LoVo (cell line): ENCODE measurements at places on chromosomes 12 and 14.

DNA sequence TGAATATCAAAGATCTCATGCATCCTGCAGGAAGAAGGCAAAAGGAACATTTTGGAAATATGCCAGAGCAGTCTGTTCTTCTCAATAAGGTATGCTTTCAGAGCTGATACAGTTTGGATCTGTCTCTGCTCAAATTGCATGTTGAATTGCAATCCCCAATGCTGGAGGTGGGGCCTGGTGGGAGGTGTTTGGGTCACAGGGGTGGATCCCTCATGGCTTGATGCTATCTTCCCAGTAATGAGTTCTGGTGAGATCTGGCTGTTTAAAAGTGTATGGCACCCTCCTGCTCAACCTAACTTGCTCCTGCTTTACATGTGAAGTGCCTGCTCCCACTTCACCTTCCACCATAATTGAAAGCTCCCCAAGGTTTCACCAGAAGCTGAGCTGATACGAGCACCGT is 76.6 kb downstream of the RIN3 start:
- no peak for DNase-seq

DNA sequence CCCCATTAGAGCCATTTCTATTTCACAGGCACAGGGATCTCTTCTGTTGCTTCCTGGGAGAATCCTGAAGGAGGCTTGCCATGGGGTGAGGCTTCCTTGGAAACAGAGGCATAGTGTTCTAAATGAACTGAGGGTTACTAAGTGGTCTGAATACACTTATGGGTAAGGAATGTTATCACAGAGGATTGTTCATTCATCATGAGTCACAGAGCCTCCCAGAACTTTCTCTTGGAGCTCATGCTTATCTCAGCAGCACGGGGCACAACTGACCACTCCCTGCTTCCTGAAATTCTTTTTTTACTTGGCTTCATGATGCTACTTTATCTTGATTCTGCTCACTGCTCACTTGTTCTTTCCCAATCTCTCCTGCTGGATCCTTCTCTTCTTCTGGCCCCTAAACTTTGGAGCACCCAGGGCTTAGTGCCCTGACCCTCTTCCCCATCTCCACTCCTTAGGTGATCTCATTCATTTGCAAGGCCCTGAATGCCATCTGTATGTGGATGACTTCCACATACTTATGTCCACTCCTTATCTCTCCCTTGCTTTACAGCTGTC is 57.9 kb downstream of the ANO6 start:
- DNase-seq = peak; percentile 94

GRCh38 chr12:127925971-127926370 is 341.0 kb upstream of the TMEM132C start:
- no peak for DNase-seq

DNA sequence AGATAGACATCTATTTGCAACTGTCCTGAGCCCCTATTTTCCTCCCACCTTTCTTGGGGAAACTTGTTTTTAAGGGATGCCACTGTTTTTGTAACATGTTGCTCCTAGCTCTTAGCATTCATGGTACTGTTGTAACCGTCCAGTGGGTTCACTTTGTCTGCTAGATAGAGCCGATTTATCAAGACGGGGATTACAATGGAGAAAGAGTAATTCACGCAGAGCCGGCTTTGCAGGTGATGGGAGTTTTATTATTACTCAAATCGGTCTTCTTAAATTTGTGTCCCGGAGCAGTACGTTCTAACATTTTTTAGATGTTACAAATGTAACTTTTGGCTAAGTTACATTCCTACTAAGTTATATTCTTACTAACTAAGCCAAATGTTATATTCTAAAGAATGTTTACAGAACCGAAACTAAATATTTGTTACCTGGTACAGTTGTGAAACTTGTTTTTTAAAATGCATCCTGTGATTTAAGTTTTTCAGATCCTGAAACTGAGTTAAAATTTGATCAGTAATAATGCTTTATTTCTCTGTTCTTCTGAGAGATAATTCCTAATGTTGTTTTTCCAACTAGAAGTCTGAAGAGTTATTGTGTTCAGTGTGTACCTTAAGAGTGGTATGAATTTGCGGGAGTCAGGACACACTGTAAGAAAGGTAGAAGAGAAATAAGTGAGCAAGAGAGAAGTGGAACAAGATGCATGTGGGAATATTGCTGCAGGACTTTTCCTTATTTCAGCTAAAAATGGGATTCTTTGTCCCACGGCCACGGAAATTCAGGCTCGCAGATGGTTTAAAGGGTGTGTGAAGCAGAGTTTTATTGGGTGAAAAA is 20.6 kb upstream of the CLEC2D start:
- DNase-seq = no peak

DNA sequence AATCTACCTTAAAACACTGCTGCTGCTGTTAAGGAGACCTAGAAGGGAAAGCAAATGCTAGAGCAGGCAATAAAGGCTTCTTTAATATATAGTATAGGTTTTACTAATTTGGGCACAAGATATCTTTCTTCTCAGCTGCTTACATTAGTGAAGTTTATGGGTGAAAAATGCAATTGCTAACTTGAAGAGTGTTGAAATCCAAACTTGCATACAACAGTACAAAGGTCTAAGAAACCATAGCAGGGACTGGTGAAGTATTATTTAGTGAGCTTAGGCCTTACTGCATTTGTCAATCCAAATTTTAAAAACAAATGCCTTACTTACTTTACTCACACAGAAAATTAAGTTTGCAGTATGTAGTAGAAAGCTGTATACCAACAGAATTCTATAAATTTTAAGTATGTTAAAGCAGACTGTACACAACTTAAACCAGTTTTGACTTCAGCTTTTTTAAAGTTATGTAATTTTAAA is 1.4 kb upstream of the AP4S1 start:
- no peak for DNase-seq

DNA sequence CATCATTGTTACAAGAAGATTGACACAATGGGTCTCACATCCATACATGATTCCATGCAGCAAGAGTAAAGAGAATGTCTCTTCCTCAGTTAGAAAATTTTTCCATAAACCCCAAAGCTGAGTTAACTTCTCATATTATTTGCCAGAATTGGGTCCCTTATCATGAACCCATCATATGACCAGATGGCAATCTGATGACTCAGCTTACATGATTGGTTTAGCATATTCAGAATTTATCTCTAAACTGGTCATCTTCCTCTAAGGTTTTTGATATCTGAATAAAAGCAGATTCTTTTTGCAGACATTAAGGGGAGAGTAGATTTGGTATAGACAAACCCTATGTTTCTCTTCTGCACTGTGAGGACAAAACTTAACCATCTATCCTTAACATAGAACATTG is 174.9 kb downstream of the PIK3C2G start:
- no peak for DNase-seq

- peak; percentile 39 for DNase-seq
Observed at GRCh38 chr14:69574263-69574953, at the start of gene CCDC177. CCDC177 (minus strand) TSS chr14:69574871; CDS start chr14:69573622, 1,249 bp downstream.

DNA sequence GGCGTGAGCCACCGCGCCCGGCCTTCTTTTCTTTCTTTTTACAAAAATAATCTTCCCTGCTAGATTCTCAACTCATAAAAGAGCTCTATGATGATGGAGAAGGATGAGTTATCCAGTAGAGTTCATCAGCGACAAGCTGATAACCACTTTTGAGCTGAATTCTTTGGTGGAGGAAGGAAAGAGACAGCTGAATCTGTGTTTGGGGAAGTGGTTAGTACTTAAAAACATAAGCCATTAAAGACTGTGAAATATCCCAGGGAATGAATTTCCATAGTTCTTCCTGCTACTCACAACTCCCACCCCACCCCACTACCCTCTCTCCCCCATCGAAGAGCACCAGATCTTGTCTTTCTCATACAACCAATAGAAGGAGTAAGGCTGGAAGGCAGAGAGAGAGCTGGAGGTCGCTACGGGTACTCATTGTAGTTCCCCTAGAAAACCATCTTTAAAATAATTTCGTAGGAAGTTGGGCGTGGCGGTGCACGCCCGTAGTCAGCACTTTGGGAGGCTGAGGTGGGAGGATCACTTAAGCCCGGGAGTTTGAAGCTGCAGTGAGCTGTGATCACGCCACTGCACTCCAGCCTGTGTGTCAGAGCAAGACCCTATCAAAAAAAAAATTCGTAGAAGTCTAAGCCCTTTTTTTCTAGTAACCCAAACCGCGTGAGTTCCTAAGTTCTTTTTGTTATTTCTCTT is 647 bp upstream of the ESPL1 start:
- no peak for DNase-seq

DNA sequence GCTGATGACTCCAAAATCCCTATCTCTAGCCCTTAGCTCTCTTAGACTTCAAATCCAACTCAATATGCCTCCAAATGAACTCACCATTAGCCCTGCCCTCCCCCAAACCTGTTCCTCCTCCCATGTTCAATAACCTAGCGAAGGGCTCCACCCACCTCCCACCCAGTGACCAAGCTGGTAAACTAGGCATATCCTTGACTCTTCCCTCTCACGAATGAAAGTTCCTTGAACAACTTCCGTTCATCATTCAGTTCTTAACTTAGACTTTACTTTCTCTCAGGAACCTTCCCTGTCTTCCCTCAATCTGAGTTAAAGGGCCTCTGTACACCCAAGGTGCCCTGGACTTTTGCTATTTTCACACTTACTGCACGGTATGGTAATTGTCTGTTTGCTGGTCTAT is 1.9 kb upstream of the KLHDC1 start:
- DNase-seq = no peak

DNA sequence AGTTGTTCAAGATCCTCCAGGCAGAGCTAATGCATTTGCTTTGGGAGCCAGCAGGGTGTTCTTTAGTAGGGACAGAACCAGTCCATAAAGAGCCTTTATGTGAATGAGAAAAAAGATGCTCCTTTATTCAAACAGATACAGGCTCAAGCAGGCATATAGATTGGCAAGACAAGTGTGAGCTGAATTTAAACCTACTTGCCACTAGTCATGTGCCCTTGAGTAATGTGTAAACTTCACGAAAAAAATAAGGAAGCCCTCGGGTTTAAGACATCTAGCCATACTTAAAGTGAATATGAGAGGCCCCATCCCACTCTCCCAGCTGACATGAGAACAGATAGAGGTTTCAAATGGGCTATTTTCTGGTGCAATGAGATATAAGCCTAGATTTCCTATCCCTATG is 43.1 kb upstream of the STRAP start:
- DNase-seq = no peak

DNA sequence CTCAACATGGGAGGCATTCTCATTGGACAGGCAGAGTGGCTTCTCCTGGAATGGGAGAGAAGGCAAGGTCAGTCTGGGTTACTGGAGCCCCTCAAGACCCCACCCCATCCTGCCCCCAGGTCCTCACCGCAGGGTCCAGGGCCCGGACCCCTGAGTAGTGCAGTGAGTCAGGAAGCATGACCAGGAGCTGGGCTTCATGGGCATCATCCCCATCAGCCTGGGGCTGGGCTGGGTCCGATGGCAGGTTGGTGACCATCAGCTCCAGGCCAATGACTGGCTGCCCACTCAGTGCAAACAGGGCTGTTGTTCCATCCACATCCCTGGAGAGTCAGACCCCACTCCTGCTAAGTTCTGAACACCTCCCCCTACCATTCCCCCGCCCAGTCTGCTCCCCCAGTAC is 13.1 kb downstream of the ITGA7 start:
- no peak for DNase-seq

- DNase-seq = no peak
Observed at GRCh38 chr12:24227551-24227950, 278.1 kb upstream of the SOX5 start.

DNA sequence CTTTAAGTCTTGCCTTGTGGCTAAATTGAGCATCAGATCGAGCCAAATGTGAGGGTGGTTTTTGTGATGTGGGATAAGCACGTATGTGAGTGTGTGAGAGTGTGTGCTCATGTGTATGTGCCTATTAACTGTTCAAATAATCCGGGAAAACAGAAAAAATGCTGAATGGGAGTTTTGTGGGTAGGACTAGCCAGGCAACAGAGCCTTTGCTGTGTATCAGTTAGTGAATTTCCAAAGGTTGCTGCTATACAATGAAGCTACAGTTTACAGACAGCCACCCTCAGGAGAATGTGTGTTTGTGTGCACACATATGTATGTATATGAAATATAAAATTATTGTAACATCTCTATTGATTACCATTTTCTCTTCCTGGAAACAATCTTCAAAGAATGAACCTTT is 154.0 kb downstream of the SOX5 start:
- no peak for DNase-seq

GRCh38 chr14:24991821-24992220 is 58.1 kb downstream of the STXBP6 start:
- no peak for DNase-seq

DNA sequence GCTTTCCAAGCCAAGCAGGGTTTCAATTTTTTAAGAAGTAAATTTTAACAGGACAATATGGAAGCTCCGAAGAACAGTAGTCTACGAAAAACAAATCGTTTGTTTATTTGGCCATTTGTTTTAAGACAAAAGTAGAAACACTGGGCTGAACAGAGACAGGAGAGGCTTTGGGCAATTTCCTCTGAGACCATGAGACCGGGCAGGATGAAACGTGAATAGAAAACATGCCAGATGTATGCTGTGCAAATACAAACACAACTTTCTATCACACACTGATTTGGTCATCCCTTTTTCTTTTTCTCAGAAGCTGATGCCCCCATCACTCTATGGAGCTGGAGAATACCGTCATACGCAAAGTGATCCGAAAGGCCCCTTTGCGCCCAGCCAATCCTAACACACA is 1111.1 kb downstream of the BCL11B start:
- DNase-seq = no peak

- no peak for DNase-seq
Observed at GRCh38 chr12:50557421-50557820, 52.6 kb downstream of the DIP2B start.

DNA sequence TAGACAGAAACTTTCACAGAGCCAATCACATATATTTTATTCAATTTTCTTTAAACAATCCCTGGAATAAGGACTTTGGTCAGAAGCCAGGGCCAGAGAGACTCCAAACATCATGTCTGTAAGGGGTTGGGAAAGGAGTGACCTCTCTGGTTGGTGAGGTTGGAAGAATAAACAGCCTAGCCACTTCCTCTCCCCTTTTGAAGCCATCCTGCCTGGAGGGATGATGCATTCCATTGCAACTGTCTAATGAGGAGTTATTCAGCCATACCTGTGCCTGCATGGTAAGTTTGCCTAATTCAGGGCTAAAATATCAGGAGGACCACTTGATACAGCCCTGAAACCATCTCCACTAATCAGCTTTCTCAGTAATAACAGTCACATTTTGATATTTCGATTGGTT is 299.8 kb downstream of the KCNH5 start:
- no peak for DNase-seq

- DNase-seq = no peak
Observed at GRCh38 chr14:62185078-62185477, 422.9 kb downstream of the SNAPC1 start.
